ENCODE measurements at places on chromosomes 7 and 10.

- no peak for DNase-seq
Measured at GRCh38 chr10:22932626-22933370, 4.9 kb downstream of the ARMC3 start.

DNA sequence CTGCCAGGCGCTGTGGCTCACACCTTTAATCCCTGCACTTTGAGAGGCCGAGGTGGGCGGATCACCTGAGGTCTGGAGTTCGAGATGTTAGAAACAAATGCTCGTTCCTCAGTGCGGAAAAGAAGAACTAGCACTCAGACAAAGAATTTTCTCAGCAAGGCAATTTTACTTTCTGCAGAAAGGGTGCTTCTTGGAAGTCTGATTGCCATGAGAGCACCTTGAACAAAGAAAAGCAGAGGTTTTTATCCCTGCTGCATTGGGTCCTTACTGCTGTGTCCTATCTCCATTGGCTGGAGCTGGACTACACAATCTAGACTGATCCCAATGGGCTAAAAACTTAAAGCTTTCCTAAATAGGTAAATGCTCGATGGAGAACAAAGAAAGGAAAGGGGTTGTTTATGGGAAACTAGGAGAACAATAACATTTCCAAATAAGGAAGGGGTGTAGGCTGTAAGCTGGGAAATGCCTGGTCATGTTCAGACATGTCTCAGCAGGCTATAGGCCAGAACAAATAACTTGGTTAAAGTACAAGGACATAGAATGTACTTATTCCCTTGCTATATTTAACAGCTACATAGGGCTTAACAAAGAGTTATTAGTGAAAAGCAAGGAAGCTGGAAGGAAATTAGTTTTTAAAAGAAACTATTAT lies 26.1 kb upstream of the ACTR3B start:
- no peak for DNase-seq

GRCh38 chr10:110305767-110306451 lies 1.2 kb upstream of the SMNDC1 start:
- DNase-seq: peak; percentile 97

- no peak for DNase-seq
Measured at GRCh38 chr10:62456611-62457101, 82.5 kb downstream of the ZNF365 start.

GRCh38 chr7:134420424-134421125 lies 38.3 kb downstream of the AKR1B1 start:
- DNase-seq: peak; percentile 80

DNA sequence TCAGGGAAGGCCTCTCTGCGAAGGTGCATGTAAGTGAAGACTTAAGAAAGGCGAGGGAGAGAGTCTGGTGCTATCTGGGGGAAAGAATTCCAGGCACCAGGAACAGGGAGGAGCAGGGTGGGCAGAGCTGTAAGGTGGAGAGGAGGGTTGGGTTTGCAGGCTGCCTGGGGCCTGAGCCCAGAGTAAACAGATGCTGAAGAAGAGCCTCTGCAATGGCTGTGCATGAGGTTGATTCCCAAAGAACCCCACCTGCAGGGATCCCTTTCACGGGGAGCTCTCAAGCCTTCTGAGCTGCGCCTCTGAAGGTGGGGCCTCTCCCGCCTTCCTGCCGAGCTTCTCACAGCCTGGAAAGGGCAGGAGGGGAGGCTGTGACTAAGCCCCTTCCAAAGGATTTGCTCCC lies 115.1 kb downstream of the RNF216 start:
- DNase-seq: no peak

DNA sequence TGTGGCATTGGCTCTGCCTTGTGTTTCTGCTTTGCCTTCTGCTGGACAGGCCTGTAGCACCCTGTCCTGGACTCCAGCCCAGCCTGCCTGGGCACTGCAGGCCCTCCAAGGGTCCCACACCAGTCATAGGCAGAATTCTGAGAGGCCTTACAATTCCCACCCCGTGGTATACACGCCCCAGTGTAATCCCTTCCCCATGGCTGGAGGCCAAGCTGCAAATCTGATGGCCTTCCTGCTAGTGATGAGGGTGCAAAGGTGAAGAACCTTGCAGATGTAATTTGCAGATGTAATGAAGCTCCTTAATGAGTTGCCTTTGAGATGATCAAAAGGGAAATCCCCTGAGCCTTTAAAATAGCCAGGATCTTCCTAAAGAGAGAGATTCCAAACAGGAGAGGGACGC lies 325.1 kb upstream of the ZNF32 start:
- DNase-seq: no peak

- DNase-seq: peak; percentile 90
Measured at GRCh38 chr10:52883996-52884871, 111.7 kb upstream of the MBL2 start.

DNA sequence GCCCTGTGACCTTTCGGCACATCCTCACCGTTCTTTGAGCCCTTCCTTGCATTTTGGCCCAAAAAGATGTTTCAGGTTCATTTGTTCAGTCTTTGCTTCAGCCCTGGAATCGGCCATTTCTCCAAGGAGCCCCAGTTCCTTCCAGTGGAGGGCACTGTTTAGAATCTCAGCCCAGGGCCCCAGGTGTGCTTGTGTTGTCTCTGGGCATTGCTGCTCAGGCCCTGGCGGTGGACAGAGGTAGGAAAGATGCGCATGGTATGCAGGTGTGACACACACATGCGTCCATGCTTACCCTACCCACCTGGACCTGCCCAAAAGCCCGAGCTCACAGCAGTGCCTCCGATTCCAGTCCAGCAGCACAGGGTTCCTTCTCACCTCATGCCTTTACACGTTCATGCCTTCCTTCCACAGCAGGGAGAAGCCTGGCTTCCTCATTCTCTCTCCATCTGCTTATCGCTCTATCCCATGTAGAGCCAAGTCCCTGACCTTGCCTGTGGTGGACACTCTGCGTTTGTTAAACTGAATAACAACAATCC lies 70.6 kb downstream of the LHPP start:
- peak; percentile 46 for DNase-seq

DNA sequence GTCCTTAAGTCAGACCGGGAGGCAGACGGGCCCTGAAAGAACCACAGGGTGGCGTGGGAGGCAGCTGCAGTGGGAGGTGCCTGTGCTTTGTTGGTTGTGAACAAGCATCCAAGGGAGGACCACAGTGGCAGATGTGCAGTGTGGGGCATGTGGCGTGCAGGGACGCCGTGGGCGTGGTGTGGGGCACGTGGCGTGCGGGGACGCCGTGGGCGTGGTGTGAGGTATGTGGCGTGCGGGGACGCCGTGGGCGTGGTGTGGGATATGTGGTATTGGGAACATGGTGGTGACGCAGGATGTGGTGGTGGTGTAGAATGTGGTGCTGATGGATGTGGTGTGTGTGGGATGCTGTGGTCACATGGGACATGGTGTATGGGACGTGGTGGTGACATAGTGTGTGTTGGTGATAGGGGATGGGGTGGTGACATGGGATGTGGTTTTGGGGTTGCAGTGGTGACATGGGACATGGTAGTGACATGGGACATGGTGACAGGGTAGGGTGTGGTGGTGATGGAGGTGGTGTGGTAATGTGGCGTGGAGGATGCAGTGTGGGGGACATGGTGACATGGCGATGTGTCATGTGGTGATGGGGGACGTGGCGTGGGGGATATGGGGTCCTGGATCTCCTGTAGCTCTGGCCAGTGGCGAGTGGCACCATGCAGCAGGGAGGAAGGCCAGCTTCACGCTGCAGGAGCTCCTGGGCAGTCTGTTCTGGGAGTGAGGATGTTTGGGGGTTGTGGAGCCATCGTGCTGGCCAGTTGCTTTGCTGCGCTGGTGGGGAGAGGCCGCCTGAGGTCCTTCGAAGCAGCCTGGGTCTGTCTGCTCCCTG lies 78.8 kb downstream of the INPP5A start:
- DNase-seq: no peak

DNA sequence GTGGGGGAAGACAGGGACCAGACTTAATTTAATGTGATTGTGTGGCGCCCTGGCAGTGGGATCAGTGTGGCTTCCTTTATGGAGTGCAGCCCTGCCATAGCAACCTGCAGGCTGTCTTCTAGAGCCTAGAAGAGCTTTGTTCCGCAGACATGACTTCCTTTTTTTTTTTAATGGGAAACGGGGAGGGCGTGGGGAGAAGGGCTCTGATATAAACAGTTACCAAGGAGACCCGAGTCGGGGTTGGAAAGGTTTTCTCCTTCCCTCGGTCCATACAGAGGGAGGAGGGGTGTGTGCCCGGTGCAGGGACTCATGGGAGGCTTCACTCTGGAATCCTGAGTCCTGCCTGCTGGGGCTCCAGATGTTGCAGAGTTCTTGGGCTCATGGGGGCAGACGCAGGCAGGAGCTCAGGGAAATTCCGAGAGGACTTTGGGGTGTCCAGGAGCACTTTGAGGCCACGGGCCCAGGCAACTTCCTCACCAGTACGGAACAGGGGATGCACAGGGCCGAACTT lies 26.9 kb downstream of the TMEM120A start:
- DNase-seq: no peak

DNA sequence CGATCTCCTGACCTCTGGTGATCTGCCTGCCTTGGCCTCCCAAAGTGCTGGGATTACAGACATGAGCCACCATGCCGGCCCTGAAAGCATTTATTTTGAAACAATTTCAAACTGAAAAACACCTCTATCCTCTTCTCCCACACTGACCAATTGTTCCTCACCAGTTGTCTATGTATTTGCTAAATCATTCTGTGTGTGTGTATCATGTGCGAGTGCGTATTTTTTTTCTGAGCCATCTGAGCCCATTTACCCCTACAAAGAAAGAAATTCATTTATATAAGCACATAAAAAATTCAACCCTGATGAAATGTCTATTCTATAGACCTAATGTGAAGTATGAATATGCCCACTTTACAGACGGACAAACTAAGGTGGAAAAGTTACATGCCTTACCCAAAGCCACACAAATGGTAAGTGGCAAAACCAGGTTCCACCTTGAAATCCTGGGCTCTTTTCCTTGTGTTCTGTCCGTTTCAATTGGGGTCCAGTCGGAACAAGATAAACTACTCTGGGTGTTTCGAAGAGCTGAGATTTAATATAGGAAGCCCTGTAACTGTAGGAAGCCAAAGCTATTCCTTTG lies 46.8 kb downstream of the RBM17 start:
- no peak for DNase-seq

DNA sequence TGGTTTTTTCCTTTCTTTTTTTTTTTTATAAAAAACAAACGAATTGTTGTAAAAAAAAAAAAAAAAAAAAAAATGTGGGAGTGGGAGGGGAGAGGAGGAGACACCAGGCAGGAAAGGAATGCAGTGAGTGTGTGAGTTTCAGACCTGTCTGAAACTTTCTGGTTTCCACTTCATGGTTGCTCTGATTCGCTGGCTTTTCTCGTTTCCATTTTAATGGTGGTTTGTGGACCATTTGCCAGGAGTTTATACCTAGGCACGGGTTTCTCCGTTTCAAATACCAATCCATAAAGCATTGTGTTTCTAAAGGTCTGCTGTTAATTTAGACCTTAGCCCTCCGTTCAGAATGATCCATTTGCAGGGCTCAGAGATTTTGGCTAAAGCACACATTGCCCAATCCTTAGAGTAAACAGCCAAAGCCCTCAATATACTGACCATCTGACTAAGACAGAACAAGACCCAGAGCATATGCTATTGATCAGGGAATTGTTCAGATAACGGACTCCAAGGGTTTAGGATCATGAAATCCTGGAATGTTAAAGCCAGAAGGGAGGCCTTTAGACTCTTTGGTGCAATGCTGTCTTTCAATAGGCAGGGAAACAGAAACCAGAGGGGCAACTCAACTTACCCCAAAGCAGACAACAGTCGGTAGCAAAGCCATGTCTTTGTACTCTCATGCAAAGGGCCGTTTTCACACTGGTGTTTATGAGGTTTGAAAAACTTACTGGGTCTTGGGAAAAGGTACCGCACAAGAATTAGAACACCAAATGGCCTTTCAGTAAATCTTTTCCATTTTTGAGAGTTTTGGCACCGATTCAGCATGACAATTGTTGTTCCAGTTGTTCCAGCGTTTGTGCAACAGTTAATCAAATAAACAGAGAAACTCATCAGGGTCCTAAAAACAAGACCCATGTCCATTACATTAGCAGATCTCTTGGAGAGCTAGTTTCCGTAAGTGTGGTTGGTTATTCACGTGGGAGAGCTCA lies 94.3 kb upstream of the AGBL3 start:
- peak; percentile 85 for DNase-seq

- no peak for DNase-seq
Measured at GRCh38 chr10:90399782-90400181, 458.1 kb downstream of the HTR7 start.

GRCh38 chr7:45593121-45593541 lies 19.0 kb downstream of the ADCY1 start:
- no peak for DNase-seq

DNA sequence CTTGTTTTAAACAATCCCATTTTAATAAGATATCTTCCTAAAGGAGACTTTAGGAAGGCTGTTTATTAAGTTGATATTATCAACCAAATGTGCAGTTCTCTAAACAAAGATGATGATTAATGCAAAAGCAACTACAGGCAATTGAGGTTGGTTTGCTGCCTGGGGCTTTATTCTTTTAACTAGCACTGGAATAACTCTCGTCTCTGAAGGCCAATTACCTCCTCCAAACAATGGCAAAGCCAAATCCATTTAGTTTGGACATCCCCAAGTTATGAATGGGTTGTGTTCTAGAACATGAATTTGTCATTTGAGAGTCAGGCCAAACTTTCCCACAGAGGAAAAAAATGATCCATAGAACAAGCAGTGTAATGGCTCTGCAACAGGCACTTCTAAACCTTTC lies 114.1 kb downstream of the SLC16A9 start:
- no peak for DNase-seq

DNA sequence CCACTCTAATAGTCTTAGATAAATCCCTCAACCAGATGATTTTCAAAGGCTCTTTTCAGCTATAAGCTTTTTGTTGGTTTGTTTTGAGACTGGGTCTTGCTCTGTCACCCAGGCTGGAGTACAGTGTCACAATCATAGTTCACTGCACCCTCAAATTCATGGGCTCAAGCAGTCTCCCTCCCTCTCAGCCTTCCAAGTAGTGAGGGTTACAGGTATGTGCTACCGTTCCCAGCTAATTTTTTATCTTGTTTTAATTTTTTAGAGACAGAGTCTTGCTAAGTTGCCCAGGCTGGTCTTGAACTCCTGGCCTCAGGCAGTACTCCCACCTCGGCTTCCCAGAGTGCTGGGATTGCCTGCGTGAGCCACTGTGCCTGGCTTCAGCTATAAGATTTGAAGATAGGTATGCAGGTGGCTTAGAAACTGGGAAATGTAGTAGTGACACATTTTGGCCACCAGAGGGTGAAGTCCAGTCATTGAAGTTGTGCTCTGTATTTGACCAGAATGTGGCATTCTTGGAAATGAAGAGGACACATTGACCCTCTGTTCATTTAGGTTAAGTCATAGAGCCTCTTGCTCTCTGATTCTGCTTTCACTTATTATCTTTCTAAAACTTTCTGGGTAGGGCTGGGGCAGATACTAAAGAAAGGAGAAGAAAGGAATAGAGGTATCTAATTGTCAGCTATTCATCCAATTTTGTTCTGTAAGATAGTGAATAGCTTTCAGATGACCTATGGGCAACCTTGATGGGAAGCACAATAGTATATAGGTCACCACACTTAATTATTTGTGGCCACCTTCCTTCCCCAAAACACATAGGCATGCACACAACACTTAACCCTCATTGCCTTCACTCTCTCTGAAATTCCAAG lies 36.0 kb downstream of the R3HCC1L start:
- peak; percentile 73 for DNase-seq

DNA sequence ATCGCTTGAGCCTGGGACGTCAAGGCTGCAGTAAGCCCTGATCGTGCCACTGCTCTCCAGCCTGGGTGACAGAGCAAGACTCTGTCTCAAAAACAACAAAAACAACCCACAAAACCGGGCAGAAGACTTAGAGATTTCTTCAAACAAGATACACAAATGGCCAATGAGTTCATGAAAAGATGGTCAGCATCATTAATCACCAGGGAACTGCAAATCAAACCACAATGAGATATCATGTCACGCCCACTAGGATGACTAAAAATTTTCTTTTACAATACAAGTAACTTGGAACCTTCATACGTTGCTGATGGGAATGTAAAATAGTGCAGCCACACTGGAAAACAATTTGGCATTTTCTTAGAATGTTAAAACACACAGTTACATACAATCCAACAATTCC lies 77.3 kb upstream of the GRID1 start:
- peak; percentile 57 for DNase-seq
